ENCODE measurements at places on chromosomes 7 and 10.

- DNase-seq = peak; percentile 75
These were observed 7.1 kb downstream of the CRYGN start for GRCh38 chr7:151432658-151433521.

GRCh38 chr10:92692080-92692671 lies 2.4 kb downstream of the HHEX start:
- no peak for DNase-seq

GRCh38 chr10:49272251-49273081 lies 26.5 kb upstream of the C10orf71 start:
- no peak for DNase-seq

GRCh38 chr7:129550693-129551360 lies 48.5 kb downstream of the SMKR1 start:
- no peak for DNase-seq

- DNase-seq = no peak
These were observed 25.2 kb downstream of the GRID1 start for GRCh38 chr10:86341361-86341811.

- no peak for DNase-seq
These were observed 19.1 kb upstream of the OPALIN start for GRCh38 chr10:96377816-96378294.

GRCh38 chr10:107689323-107689722 lies 524.8 kb upstream of the SORCS1 start:
- DNase-seq = no peak

DNA sequence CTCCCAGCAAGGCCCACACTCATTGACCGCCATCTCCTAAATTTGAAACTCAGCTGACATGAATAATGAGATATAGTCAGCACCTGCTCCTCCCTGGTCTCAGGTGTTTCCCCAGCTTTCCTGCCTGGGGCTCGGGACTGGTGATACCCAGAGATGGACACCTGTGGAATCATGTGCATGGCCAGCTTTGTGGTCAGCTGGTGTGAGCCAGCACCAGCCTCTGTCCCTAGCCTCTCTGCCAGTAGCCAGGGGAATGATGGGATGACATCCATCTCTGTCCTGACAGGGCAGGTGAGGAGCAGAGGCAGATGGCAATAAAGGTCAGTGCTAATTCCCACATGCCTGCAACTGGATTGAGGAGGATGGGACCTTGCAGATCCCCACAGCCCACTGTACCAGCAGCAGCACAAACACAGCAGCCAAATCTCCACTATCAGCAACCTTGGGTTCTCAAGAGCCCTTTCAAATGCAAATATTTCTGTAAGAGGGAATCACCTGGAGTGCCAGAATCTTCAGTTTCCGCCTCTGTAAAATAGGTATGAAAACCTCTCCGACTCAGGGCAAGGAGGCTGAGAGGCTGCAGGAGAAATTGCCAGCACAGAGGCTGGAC lies 329.2 kb upstream of the ZMIZ1 start:
- no peak for DNase-seq

DNA sequence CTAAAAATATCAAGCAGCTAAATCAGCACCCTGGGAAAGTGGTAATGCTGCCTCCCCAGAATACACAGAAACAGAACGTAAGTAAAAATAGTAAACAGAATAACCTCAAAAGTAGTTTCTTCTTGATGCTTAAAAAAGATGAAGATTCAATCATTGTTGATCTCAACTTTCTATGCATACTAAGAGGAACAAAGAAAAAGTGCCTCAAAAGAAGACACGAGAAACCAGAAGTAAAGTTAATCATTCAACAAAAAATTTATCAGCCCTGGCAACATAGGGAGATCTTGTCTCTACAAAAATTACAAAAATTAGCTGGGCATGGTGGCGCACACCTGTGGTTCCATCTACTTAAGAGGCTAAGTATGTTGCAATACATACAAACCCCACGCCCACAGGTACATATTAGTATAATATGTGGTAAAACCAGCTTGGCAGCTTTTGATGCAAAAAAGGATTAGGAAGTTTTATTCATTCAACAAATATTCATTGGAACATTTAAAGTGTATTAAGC lies 153.7 kb downstream of the NRBF2 start:
- peak; percentile 40 for DNase-seq

GRCh38 chr7:119197877-119198527 lies 973.5 kb downstream of the ANKRD7 start:
- peak; percentile 19 for DNase-seq

DNA sequence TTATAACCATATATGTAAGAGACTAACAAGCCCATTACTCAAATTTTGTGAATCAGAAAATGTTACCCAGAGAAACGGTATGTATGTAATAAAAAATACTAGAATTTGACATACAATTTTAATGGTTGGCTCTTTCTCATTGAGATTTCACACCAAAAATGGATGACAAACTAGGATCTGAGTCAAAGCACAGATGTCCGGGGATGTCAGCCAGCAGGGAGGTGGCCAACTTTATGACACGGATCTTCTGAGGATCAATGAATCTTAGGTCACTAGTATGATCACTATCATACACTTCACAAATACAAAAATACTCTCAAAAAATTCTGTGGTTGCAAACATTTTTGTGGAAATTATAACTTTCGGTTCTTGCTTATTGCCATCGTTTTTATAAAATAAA lies 173.5 kb upstream of the NFE2L3 start:
- DNase-seq = no peak

DNA sequence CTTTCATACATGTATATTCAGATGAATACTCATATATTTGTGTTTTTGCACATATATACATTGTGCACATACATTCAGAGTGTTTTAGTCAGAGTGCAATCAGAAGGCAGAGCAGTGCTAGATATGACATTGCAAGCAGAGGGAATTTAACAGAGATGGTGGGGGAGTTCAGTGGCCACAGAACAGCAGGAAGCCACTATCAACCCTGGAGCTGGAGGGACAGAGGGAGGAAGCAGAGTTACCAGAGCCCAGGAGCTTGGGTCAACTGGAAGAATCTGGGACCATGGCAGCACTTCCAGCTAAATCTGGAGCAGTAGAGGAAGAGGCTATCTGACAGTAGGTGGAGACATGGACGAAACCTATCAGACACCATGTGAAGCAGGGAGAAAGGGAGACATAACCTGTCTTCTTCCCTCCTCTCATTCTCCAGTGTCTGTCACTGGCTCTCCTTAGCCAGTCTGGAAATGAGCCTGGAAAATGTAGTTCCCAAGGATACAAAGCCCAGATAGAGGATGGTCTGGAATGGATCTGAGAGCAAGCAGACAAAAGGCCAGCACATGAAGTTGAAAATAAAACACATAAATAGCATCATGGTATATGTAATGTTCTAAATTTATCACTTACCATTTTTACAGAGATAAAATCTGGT lies 33.6 kb upstream of the HERPUD2 start:
- DNase-seq = no peak

DNA sequence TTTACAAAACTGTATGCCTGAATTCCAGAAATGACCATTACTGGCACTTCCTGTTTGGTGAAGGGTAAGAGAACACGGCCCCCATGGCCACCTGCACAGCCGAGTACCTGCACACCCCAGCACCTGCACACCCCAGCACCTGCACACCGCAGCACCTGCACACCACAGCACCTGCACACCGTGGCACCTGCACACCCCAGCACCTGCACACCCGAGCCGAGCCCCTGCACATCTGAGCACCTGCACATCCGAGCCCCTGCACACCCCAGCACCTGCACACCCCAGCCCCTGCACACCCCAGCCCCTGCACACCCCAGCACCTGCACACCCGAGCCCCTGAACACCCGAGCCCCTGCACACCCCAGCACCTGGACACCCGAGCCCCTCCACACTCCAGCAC lies 243.5 kb downstream of the DNAJB6 start:
- DNase-seq = no peak

GRCh38 chr10:32360241-32360640 lies 13.3 kb upstream of the EPC1 start:
- DNase-seq = no peak

- DNase-seq = no peak
These were observed 17.2 kb downstream of the AKAP9 start for GRCh38 chr7:91957823-91958222.

GRCh38 chr10:3226960-3227744 lies 54.6 kb upstream of the PITRM1 start:
- no peak for DNase-seq

- no peak for DNase-seq
These were observed 149.4 kb downstream of the RNLS start for GRCh38 chr10:88433565-88434186.

- no peak for DNase-seq
These were observed 69.2 kb upstream of the TCF7L2 start for GRCh38 chr10:112880633-112881530.

DNA sequence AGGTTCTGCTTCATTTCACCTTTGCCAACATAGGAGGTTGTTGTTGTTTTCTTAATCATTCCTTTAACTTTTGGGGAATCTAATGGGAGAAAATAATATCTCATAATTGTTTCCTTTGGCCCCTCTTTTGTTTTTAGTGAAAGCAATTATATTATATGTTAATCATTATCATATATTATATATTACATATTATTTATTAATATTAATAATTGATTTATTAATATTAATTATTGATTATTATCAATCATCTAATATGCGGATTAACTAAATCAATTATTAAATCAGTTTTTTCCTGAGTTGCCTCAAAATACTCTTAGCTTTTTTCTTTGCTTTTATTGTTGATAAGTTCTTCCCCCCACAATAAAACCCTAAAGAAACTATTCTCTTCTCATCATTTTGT lies 443.8 kb downstream of the GATA3 start:
- no peak for DNase-seq

DNA sequence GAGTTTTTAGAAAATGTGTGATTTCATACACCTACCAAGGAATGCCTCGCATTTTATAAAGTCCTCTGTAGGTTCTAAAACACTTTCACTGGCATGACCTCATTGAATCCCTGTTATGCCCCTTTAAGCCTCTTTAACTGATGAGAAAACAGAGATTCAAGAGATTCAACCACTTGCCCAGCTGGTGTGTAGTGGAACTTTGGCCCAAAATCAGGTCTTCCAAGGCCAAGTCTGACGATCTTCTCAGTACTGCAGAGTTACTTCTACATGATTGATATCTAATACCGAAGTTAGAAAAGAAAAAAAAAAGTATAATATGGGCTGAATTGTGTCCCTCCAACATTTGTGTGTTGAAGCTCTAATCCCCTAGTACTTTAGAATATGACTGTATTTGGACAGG lies 202.0 kb downstream of the WDR11 start:
- DNase-seq = no peak
